ENCODE measurements at places on chromosomes 3 and 15.

DNA sequence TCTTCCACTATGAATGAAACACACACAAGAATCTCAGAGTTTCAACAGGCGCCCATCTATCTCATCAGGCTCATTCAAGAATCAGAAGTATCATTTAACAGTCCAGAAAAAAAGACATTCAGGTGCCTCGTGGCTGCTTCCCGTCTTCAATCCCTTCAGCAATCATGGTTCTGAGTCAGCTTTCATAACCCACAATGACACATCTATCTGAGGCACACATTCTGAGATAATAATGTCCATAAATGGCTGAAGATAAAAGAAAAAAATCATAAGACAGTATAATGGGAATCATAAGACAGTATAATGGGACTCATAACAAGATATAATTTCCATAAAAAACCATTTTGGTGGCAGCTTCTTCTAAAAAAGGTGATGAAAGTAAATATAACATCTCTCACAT is 52.4 kb downstream of the TNIK start:
- DNase-seq = no peak

DNA sequence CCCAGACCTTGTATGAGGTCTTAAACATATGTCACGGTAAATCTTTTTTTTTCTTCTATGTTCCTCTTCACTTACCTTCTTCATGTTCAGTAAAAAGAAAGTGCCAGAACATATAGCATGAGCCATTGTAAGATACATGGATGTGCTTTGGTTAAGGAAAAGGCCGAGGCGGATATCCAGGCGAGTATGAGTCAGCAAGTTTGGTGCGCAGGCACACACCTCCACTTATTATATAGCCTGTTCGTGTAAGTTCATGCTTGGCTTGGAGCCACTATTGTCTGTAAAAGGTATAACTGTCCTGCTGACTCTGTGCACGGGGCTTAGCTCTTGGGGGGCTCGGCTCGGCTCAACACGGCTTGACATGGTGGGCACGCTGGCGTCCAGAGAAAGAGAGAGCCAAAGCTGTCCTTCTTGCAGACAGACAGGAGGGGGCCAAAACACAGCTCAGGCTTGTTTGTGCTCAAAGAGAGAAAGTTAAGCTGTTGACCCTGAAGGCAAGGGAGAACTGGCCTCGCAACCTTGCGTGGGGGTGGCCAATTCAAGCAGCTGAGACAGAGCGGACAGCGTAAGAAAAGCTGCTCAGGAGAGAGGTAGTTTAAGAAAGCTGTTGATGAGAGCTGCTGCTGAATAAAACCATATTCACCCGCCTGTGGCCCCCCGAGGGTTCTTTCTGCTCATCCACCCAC is 251.2 kb downstream of the SLC9A9 start:
- DNase-seq = no peak

GRCh38 chr15:100140527-100141308 is 201.1 kb downstream of the ADAMTS17 start:
- no peak for DNase-seq

GRCh38 chr3:36840453-36840921 is 76.1 kb upstream of the DCLK3 start:
- no peak for DNase-seq

- DNase-seq = no peak
Observed at GRCh38 chr15:68113273-68113672, 59.2 kb downstream of the PIAS1 start.

DNA sequence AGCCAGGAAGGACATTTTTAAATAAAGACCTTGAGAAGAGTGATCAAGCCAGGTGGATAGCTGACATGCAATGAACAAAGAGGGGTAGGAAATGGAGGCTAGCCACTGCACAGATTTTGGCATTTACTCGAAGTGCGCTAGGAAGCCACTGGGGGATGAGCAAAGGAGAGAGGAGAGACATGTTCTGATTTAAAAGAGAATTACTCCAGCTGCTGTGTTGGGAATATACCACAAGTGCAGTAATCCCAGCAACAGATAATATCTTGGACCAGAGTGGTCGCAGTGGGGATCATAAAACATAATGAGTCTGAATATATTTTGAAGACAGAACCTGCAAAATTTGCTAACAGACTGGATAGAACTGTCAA is 19.9 kb downstream of the KPNA4 start:
- no peak for DNase-seq

- no peak for DNase-seq
Observed at GRCh38 chr15:90718232-90718631, 1.1 kb downstream of the BLM start.

- DNase-seq = no peak
Observed at GRCh38 chr15:93486407-93487117, 397.6 kb upstream of the RGMA start.

- peak; percentile 45 for DNase-seq
Observed at GRCh38 chr3:53809764-53810400, 36.3 kb downstream of the CHDH start.

GRCh38 chr15:91186904-91187656 is 87.0 kb downstream of the SV2B start:
- DNase-seq = no peak

- DNase-seq = no peak
Observed at GRCh38 chr3:138081371-138082084, 33.9 kb downstream of the DZIP1L start.

GRCh38 chr3:2023959-2024358 is 74.7 kb upstream of the CNTN4 start:
- no peak for DNase-seq

- DNase-seq = no peak
Observed at GRCh38 chr15:80850941-80851451, 71.8 kb downstream of the CEMIP start.

DNA sequence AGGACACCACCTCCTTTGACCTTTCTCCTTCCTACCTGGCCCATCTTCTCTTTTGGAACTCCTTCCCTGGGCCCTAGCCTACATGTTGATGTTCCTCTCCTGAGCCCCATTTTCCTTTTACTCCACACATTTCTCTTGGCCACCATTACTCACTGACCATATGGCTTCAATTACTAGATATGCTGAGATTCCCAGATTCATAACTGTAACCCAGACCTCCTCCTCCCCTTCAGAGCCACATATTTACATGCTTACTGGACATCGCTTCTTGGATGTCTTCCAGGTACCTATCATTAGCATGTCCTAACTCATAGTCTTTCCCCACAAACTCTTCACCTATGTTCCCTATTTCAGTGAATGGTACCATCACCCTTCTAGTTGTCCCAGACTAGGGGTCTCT is 24.4 kb upstream of the TRIM59 start:
- no peak for DNase-seq

GRCh38 chr3:113614402-113614801 is 82.0 kb downstream of the USF3 start:
- no peak for DNase-seq

DNA sequence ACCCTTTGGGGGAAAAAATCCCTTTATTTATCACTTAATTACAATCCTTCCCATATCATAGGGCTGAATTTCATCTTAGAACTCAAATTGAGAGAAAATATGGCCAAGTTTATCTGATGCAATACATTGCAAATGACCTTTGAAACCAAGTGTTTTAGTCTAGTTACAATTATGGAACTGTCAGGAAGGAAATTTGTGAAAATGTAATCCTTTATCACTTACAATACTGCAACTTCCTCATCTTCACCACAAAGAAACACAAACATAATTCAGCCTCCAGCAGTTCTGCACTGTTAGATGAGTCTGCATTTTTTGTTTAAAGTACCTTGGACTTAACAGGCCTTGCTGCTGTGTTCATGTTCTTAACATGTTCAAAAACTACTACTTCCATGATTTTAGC is 4.6 kb downstream of the CCPG1 start:
- DNase-seq = no peak

All from tibial artery (tissue), 4 donors.